ENCODE measurements at places on chromosomes 3 and 15.
A peak's percentile ranks its signal among the peaks of the same experiment; 100 is the strongest.

DNA sequence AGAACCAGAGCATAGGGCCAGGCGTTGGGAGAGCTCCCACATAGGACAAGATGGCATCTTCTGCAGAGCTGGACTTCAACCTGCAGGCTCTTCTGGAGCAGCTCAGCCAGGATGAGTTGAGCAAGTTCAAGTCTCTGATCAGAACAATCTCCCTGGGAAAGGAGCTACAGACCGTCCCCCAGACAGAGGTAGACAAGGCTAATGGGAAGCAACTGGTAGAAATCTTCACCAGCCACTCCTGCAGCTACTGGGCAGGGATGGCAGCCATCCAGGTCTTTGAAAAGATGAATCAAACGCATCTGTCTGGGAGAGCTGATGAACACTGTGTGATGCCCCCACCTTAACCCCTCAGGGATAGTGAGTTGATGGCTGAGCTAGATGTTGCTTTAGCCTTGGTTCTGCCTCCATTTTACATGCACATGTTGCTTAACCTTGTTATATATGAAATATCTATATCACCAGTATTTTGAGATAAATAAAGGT, at the start of gene PYDC2:
Gene PYDC2 (plus strand): TSS at position 51 of the 483 bp plus-strand sequence. CDS start 0 bp downstream, at position 51.
- no peak for DNase-seq

GRCh38 chr3:134179508-134179907, 71.2 kb downstream of the RYK start:
- no peak for DNase-seq

- no peak for DNase-seq
These were observed 61.0 kb upstream of the PPARG start for GRCh38 chr3:12227833-12228232.

- DNase-seq: no peak
These were observed 394.9 kb upstream of the RGMA start for GRCh38 chr15:93483923-93484322.

DNA sequence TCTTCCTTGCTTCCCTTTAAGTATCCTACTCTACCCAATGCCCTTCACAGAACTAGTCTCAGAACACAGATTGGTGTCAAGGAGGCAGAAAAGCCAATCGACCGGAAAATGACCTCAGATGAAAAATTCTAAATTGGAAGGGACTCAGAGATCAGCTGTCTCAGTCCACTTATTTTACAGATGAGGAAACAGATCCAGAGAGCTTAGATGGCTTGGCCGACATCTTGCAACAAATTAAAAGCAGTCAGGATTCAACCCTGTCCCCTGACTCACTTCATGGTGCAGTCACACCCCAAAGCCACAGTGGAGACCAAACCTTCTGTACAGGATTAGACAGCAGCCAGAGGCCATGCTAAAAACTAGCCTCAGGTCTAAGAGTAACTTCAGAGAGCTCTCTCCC, 169.3 kb upstream of the BHLHE40 start:
- no peak for DNase-seq

DNA sequence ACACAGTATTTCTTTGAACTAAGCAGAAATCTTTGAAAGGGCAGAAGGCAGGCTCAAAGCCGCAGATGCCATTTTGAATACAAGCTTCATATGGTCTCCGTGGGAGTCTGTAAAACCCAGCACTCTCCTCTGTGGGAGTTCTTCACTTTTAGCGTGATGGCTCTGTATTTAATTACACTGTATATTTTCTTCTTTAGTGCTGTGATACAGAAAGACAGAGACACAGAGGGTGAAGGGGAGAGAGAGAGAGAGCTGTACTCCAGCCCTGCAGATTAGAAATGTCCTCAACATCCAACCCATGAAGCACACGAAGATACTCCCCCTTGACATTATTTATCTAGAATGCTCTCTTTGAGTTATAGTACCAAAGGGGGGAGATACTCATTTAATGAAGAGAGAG, 752.6 kb upstream of the NR2F2 start:
- DNase-seq: no peak

- DNase-seq: no peak
These were observed 16.1 kb upstream of the RARRES1 start for GRCh38 chr3:158748237-158748828.

GRCh38 chr3:71499227-71499876, 84.2 kb downstream of the FOXP1 start:
- DNase-seq: no peak

- no peak for DNase-seq
These were observed 61.4 kb downstream of the TTBK2 start for GRCh38 chr15:42858999-42859789.

DNA sequence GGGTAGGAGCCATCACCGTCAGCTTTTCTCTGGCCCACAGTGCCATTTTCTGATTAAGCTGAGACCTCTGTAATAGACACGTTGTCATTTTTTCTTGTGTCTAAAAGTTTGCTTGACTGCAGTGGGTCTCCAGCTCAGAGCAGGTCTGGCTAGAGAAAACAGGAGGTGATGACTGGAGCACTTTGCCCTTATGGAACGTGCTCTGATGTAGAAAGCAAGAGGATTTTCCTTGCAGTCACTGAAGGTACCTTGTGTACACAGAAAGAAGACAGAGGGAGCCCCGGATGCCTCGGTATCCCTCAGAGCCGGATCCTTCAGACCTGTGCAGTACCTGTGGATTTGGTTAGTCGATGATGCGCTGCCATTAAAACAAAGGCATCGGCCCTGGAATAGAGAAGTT, 76.2 kb downstream of the IGF1R start:
- no peak for DNase-seq

DNA sequence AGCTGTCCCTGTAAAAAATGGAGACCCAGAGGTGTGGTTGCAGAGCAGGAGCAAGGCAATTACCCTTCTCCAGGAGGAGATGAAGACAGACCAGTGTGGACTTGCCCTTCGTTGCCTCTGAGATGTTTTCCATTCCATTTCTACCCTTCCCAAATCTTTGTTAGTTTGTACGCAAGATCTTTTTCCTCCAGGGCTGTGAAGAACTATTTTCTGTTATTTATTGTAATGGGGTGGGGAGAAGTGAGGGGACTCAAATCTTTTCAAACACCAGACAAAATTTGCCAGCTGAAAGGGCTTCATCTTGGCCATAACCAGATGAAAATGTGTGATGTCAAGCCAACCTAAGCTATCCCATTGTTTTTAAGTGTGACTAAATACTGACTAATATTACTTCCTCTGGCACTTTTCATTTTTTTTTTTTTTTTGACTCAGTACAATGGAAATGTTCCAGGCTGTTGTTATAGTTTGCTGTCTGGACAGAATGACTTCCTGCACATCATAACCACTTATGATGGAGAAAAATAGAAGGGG, 271.3 kb upstream of the TPRG1 start:
- no peak for DNase-seq

- no peak for DNase-seq
These were observed 100.6 kb downstream of the SUCNR1 start for GRCh38 chr3:151974067-151974466.

- no peak for DNase-seq
These were observed 721 bp downstream of the CSTA start for GRCh38 chr3:122325769-122326168.

GRCh38 chr15:37574985-37575384, 359.5 kb upstream of the TMCO5A start:
- no peak for DNase-seq

- peak; percentile 41 for DNase-seq
These were observed 35.4 kb upstream of the ATG7 start for GRCh38 chr3:11236588-11237461.

GRCh38 chr15:66711260-66711659, 9.2 kb downstream of the SMAD6 start:
- no peak for DNase-seq

DNA sequence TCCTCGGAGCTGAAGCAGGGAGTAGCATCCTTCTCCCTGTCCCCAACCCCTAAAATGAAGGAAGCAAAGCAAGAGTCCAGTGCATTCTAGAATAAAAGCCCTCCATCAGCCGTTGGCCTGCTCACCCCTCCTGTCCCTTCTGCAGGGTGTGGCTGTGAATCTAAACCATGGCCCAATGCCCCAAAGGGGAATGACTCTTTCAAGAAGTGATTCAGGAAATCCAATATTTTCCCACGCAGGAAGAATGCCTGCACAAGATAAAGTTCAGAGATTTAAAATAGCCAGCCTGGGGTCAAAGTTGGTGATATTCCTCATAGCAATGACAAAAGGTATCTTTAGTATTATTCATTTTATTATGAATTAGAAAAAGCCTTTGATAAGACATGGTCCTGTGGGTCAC, 38.5 kb downstream of the SLCO2A1 start:
- no peak for DNase-seq

GRCh38 chr15:91411586-91411985, 311.5 kb downstream of the SV2B start:
- no peak for DNase-seq

- no peak for DNase-seq
These were observed 640.6 kb upstream of the DPPA4 start for GRCh38 chr3:109977897-109978296.

DNA sequence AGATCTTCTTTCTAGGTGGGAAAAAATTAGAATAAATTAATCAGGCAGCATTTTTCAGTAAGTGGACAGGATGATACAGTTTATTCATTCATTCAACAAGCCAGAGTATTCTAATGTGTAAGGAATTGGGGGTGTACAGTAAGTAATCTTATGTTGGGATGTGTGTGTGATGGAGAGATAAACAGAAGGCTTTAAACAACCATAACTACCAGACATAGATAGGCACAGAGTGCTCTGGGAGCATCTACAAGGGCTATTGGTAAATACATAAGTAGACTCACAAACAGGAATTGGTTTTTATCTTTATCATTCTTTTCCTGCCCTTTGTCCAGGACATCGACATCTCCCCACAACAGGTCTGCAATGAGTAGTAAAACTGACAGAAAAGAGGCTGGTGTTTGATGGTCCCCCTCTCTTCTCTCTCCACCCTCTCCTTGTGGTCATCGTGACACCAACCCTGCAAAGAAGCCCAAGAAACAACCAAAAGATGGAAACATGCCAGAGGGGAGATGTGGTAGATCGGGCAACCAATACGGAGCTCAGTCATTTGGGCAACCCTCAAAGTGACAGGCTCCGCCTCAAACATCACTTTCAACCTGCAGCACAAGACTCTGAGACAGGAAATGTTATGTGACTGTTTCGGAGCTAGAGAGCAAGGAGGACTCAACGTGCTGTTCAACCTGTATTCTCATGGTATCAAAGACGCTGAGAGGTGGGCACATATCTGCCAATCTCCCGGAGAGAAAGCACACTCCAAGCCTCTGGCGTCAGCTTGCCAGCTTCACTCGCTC, 28.7 kb upstream of the B3GNT5 start:
- DNase-seq: no peak

DNA sequence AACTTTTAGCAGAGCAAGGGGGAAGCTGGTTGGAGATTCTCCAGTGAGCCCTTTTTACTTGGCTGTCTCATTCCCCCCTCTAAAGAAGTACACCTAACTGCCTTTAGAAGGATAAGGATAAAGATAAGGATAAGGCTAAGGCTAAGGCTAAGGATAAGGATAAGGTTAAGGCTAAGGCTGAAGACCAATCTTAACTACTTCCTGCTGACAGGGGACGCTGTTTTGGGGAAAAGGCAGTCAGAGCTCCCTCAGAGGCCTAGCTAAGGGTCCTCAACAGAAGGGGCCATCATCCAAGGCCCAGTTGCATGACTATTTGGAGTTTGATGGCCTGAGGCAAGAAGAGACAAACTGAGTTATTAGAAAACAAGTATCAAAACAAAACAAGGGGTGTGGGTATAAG, 94.3 kb upstream of the ARPP21 start:
- no peak for DNase-seq

DNA sequence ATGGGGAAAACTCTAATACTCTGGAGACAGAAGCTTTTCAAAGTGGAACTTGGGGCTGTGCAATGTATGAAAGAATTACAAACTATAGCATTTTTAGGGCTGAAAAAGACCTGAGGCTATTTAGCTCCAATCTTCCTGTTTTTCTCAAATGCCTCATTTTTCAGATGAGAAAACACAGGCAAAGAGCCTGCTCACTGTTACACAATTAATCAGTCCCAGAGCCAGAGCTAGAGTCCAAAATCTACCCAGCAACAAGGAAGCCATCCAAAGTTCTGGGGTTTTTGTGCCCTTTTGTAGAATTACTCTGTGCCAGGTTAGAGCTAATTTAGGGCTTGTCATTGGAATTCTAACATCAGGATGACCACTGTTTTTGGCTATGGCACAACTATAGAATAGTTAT, 45.5 kb downstream of the GPR149 start:
- DNase-seq: no peak

DNA sequence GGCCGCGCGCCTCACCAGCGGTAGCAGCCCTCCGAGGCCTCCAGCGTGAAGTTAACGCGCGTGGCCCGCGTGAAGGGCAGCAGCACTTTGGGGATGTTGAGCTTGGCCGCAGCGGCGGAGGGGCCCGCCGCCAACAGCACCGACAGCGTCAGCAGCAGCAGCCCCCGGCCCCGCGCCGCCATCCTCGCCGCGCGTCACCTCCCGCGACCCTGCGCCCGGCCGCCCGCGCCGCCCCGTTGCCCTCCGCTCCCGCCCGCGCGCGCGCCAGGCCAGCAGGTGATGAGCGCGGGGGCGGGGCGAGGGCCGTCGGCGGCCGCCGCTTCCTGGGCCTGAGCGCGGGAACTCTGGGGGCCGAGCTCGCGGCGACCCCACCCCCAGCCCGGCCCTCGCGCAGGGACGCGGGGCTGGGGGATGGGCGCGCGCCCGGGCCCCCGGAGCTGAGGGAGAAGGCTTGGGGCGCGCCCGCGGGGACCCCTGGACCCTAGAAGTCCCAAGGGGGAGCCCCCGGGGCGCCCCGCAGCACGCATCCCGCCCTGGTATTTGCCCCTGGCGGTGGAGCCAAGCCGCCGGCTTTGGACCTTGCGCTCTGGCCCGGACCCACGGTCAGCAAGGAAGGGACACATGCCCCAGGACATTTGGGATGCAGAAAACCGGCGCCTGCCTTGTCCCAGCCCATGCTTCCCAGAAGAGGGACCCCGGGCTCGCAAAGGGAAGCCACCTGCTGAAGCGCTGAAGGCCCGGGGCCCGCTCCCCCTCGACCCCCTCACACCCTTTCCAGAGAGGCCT, at the start of gene NUP210:
Gene NUP210 (minus strand): TSS at position 278 of the 786 bp plus-strand sequence. CDS start 96 bp downstream, at position 182.
- DNase-seq: peak; percentile 36

DNA sequence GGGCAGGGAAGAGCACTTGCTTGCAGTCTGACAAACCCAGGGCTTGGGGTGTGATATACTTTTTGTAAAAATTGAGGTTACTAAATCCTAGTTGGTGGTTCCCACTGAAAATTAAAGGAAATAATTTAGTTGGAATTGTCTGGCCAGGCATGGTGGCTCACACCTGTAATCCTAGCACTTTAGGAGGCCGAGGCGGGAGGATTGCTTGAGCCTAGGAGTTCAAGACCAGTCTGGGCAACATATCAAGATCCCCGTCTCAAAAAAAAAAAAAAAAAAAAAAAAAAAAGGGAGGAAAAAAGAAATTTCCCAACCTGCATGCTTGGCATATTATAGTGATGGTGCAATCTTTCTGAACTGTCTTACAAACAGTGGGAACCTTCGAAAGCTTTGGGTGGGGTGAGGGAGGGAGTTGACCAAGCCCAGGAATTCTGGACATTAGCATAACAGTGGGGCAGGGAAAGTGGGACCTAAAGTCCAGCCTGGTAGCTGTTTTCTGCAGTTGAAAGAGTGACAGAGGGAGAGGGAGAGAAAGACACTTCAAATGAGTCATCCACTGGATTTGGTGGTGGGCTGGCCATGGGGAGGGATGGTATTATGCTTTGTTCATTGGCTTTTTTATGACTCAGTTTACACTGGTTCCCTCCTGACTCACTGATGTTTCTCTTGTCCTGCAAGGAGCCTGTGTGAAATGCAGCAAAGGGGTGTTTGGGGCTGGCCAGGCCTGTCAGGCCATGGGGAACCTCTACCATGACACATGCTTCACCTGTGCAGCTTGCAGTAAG, 41.1 kb downstream of the LIMD1 start:
- no peak for DNase-seq

Data from SHP77 treated with DMSO at 0.1 percent for 48 hours (cell line).